Osteocyte (in vitro differentiated cells): ENCODE measurements at places on chromosomes 7 and 10.
A peak's percentile ranks its signal among the peaks of the same experiment; 100 is the strongest.

DNA sequence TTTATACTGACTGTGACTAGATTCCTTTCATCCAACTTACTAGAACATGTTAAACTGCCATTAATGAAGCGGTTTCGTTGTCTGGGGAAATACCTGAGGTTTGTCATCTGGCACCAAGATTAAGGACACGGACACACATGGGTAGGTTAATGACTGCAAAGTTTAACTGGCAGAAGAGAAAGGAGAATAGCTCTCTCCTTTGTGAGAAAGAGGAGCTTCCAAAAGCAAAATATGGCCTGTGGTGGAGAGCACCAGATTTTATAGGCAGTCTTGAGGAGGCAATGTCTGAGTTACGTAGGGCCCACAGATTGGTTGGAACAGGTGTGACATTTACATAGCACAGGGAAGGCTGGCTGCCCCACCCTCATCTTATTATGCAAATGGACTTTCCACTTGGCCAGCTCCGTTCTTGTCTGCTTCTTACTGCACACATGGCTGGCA is 1193.0 kb upstream of the CELF2 start:
- H3K4me3 ChIP-seq, result no peak overlapping the region
- H3K27ac ChIP-seq, result no peak overlapping the region
- no peak for DNase-seq

DNA sequence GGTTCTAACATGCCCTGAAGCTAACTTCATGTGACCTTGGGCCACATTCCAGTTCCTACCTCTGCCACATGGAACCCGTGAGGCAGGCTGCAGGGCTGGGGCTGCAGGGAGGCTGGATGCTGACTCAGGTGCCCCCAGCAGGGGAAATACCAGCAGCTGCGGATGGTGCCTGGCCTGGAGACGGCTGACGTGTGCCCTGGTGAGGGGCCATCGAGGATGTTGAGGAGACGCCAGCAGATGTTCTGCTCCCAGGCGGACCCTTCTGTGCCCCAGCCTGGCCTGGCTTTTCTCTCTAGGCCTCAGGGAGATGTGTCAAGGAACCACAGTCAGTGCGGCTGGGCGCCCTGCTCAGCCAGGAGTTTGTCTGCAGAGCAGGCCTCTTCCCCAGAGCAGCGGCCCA is 8.8 kb downstream of the BAG3 start:
- no peak overlapping the region for H3K4me3 ChIP-seq
- H3K27me3 ChIP-seq, result no peaks in the 10 kb centered on the region
- no peak for DNase-seq

- peaks cover 22% of the 10 kb centered on the region for H3K4me1 ChIP-seq
- no peak for DNase-seq
- H3K36me3 ChIP-seq, result no peaks in the 10 kb centered on the region
- no peaks in the 10 kb centered on the region for H3K27me3 ChIP-seq
Observed at GRCh38 chr10:35369049-35369611, 32.8 kb downstream of the CCNY start.

GRCh38 chr10:117135480-117136140 is 2.5 kb downstream of the VAX1 start:
- H3K27me3 ChIP-seq, result peaks cover 47% of the 10 kb centered on the region
- H3K4me1 ChIP-seq, result peaks cover 46% of the 10 kb centered on the region
- H3K36me3 ChIP-seq, result peaks cover 6% of the 10 kb centered on the region
- DNase-seq, result peak; percentile 71

GRCh38 chr10:72145657-72146056 is 57.3 kb upstream of the SPOCK2 start:
- no peak overlapping the region for H3K4me3 ChIP-seq
- no peaks in the 10 kb centered on the region for H3K4me1 ChIP-seq
- peaks cover 18% of the 10 kb centered on the region for H3K36me3 ChIP-seq
- no peak overlapping the region for H3K27ac ChIP-seq
- no peaks in the 10 kb centered on the region for H3K27me3 ChIP-seq
- no peak for DNase-seq

GRCh38 chr7:10740805-10741204 is 232.9 kb upstream of the PHF14 start:
- H3K27ac ChIP-seq, result no peak overlapping the region
- no peak for DNase-seq
- H3K4me3 ChIP-seq, result no peak overlapping the region
- H3K4me1 ChIP-seq, result no peaks in the 10 kb centered on the region

GRCh38 chr10:62386356-62387320 is 12.5 kb downstream of the ZNF365 start:
- H3K4me1 ChIP-seq, result peaks cover 16% of the 10 kb centered on the region
- H3K36me3 ChIP-seq, result no peaks in the 10 kb centered on the region
- H3K27me3 ChIP-seq, result no peaks in the 10 kb centered on the region
- H3K4me3 ChIP-seq, result no peak overlapping the region
